ENCODE measurements at places on chromosomes 11 and 22.

DNA sequence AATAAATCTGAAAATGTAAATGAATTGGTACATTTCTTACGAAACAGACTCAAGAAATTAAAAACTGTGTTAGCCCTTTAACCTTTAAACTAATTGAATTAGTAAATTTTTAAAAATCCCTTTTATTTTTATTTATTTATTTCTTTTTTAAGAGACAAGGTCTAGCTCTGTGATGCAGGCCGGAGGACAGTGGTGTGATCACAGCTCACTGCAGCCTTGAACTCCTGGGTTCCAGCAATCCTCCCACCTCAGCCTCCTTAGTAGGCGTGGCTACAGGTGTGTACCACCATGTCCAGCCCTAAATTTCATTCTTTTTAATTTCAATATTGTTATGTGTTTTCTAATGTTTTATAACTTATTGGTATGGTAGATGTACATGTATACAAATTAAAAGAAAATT is 72.6 kb downstream of the MYEOV start:
- DNase-seq, result no peak

DNA sequence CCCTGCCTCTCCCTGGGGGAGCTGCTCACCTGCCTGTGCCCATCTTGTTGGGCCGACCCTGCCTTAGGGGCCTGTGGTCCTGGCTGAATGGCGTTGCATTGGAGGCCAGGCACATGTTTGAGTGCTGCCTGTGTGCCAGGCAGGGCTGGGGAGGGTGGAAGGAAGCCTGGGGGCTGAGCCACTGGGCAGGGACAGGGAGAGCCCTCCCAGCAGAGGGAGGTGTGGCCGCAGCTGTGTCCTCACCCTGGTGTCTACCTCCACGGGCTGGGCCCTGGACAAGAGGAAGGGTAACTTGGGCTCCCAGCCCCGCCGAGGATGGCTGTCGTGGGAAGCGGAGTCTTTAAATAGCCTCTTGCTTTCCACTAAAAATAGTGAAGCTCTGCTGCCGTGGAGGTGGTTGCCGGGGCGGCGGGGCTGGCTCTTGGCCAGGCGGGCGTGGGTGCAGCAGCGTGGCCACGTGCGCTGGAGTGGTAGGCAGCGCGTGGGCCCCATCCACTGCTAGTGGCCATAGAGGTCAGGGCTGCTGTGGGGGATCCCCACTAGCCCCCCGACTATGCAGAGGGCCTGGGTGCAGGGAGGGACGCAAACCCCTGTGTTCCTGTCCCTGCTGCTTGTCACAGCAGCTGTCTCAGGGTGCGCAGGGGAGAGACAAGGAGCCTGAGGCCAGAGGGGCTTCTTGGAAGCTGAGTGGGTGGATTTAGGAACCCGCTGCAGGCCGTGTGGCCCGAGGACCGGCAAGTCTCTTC is 6.2 kb downstream of the ZDHHC8 start:
- no peak for DNase-seq

DNA sequence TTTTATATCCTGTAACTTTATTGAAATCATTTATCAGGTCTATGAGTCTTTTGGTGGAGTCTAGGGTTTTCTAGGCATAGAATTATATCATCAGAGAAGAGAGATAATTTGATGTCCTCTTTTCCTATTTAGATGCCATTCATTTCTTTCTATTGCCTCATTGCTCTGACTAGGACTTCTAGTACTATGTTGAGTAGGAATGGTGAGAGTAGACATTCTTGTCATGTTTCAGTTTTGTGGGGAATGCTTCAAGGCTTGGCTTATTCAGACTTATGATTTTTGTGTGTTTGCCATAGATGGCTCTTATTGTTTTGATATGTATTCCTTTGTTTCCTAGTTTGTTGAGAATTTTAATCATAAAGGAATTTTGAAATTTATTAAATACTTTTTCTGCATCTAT is 1078.3 kb downstream of the FAM181B start:
- no peak for DNase-seq

- no peak for DNase-seq
Measured at GRCh38 chr11:9596926-9597464, 23.5 kb downstream of the WEE1 start.

DNA sequence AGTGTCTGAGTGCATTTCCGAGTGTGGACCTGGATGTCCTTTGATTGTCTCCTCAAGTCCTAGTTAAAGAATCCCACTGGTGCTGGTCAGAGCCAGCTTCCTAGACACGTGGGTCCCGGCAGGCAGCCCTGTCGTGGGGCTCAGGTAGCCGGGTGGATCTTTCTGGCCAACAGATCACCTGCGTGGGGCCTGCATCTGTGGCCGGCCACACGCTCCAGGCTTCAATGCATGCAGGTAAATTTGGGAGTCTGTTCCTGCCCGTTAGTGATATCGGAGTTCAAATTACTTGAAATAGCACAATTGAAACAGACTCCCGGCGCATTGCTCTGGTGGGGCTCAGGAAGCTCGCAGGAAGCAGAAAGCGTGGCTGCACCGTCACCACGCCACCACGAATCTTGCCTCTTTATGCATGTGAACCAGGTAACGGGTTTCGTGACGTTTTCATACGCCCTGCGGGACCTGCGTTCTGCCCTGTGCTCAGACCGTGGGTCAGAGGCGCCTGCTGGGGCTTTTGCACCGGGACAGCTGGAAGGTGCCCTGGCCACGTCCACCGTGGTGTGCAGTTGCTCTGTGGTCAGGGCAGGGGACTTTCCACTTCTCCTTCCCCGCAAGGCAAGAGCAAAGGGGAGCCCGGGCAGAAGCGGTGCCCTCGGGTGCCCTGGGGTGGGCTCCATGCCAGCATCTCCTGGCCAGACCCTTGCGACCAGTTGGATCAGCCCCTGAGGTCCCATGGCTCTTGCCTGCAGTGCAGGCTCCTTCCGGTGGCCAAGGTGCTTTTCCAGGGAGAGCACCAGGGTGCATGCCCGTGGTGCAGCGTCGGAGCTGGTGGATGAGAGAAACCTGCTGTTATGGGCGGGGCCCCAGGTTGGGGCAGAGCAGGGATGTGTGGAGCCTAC is 803.5 kb downstream of the BRD1 start:
- DNase-seq, result no peak

- DNase-seq, result no peak
Measured at GRCh38 chr11:117882311-117882905, 6.0 kb upstream of the FXYD6 start.

- no peak for DNase-seq
Measured at GRCh38 chr11:93694557-93694956, 33.1 kb downstream of the CEP295 start.

- no peak for DNase-seq
Measured at GRCh38 chr11:119529936-119530335, 107.0 kb upstream of the THY1 start.

Data from stimulated activated CD4-positive, alpha-beta T cell treated with anti-CD3 and anti-CD28 coated beads, Interleukin-1b, Interleukin-23, amount 100 ng/mL, for 1 hour (primary cell).